ENCODE measurements at places on chromosomes 7 and 10. TPM values are rescaled to one million over a fixed set of nuclear protein-coding genes. Genes with fewer than 3 reads are reported as not detected.

The C10orf67 gene
- not detected for total RNA-seq

The EIF4H gene
- 398 TPM for total RNA-seq

The GIMAP1 gene
- 9.4 TPM for total RNA-seq

The HHEX gene
- total RNA-seq = 42.2 TPM

The JCAD gene
- total RNA-seq = 27.5 TPM

The NME8 gene
- total RNA-seq = not detected

The IFIT3 gene
- 61.5 TPM for total RNA-seq

The INHBA gene
- 2.8 TPM for total RNA-seq

The POM121C gene
- 12.2 TPM for total RNA-seq

The AKR1C8 gene
- total RNA-seq = not detected

The NPFFR1 gene
- not detected for total RNA-seq

The IL6 gene
- total RNA-seq = 11.0 TPM

The BHLHA15 gene
- 0.27 TPM for total RNA-seq

The SSC4D gene
- 0.79 TPM for total RNA-seq

The TAS2R5 gene
- total RNA-seq = 0.10 TPM

The SLC26A5 gene
- total RNA-seq = not detected
